ENCODE measurements at places on chromosomes 11 and 22. TPM values are rescaled to one million over a fixed set of nuclear protein-coding genes. Genes with fewer than 3 reads are reported as not detected.

LINC01488 gene
- total RNA-seq, result not detected

NAV2 gene
- 14.3 TPM for total RNA-seq

IGLL1 gene
- total RNA-seq, result not detected

OR2AG2 gene
- under 0.01 TPM for total RNA-seq

DDX6 gene
- 44.9 TPM for total RNA-seq

SLC25A18 gene
- 0.17 TPM for total RNA-seq

SYT9 gene
- not detected for total RNA-seq

GAB4 gene
- not detected for total RNA-seq

KRTAP5-10 gene
- total RNA-seq, result not detected

DNAJC24 gene
- 14.5 TPM for total RNA-seq

CREB3L1 gene
- total RNA-seq, result 37.0 TPM

CYTH4 gene
- total RNA-seq, result 0.17 TPM

CNIH2 gene
- total RNA-seq, result 0.89 TPM

GAL gene
- total RNA-seq, result 17.3 TPM

C11orf16 gene
- not detected for total RNA-seq

MYEOV gene
- total RNA-seq, result 3.3 TPM

HTR3A gene
- not detected for total RNA-seq

Measured in bronchus fibroblast of lung (primary cell).